ENCODE measurements at places on chromosomes 4 and X. TPM values are rescaled to one million over a fixed set of nuclear protein-coding genes. Genes with fewer than 3 reads are reported as not detected.

The NUDT9 gene
- 14.7 TPM for total RNA-seq

GRCh38 chrX:133229361-133229760, 11.2 kb upstream of the TFDP3 start:
- H3K36me3 ChIP-seq, result no peaks in the 10 kb centered on the region
- DNase-seq, result no peak
- H3K27me3 ChIP-seq, result no peaks in the 10 kb centered on the region
- no peak overlapping the region for H3K4me3 ChIP-seq

- H3K4me1 ChIP-seq, result no peaks in the 10 kb centered on the region
- H3K27ac ChIP-seq, result no peak overlapping the region
- H3K4me3 ChIP-seq, result no peak overlapping the region
- H3K27me3 ChIP-seq, result peaks cover 2% of the 10 kb centered on the region
- no peak for DNase-seq
These were observed 120.5 kb upstream of the SORBS2 start for GRCh38 chr4:185932491-185932890.

GRCh38 chr4:108270466-108271450, 102.0 kb upstream of the LEF1 start:
- H3K27ac ChIP-seq, result no peak overlapping the region
- peaks cover 4% of the 10 kb centered on the region for H3K4me1 ChIP-seq
- H3K4me3 ChIP-seq, result no peak overlapping the region
- H3K27me3 ChIP-seq, result no peaks in the 10 kb centered on the region
- no peak for DNase-seq
- no peaks in the 10 kb centered on the region for H3K36me3 ChIP-seq

Data from K562 (cell line).